ENCODE measurements at places on chromosomes 2 and 18. TPM values are rescaled to one million over a fixed set of nuclear protein-coding genes. Genes with fewer than 3 reads are reported as not detected.

Gene CXCR1
- total RNA-seq: not detected

Gene FBLN7
- total RNA-seq: 49.9 TPM

Gene DHRS9
- 0.71 TPM for total RNA-seq

Gene BUB1
- total RNA-seq: 103 TPM

Gene ANKRD53
- not detected for total RNA-seq

Gene UGT1A7
- not detected for total RNA-seq

Gene C2orf15
- 1.9 TPM for total RNA-seq

Gene CHRNA1
- 0.13 TPM for total RNA-seq

DNA sequence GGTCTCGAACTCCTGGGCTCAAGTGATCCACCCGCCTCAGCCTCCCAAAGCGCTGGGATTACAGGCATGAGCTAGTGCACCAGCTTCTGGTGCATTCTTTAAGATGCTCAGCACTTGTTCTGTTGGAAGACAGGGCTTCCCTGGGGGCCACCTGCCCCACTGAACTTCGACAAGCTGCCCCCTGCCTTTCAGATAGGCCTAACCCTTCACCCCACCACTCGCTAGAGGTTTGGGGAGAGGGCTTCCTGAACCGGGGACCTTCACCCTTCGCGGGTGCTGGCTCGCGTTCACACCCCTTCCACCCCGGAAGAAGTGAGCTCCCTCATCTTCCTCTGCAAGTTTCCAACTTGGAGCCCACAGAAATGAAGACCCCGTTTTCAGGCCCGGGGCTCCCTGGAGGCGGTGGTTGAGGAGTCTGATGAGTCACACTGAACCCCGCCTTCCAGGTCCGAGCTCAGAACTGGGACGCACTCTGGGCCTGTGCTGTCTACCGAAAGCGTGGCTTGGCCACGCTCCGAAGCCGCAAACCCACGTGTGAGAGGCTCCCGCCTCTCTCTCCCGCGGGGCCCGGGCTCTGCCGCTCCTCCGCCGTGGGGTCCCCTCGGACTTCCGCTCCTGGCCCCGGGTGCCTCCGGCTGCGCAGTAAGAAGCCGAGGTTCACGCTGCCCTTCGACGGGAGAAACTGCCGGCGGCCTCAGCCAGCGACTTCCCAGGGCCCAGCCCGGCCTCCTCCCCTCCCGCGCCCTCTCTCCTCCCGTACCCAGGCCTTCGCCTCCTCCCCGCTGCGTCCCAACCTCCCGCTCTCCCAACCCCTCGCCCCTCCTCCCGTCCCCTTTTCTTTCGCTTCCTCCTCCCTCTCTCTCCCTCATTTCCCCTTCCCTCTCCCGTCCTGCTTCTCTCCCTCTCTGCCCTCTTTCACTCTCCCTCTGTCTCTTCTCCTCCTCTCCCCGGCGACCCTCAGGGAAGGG, 47.5 kb upstream of the SP3 start:
- peak; percentile 64 for ATAC-seq
- peaks cover 5% of the 10 kb centered on the region for H3K4me1 ChIP-seq
- peaks cover 7% of the 10 kb centered on the region for H3K27me3 ChIP-seq
- H3K36me3 ChIP-seq: no peaks in the 10 kb centered on the region
- H3K4me3 ChIP-seq: peak overlapping the region; percentile 67

DNA sequence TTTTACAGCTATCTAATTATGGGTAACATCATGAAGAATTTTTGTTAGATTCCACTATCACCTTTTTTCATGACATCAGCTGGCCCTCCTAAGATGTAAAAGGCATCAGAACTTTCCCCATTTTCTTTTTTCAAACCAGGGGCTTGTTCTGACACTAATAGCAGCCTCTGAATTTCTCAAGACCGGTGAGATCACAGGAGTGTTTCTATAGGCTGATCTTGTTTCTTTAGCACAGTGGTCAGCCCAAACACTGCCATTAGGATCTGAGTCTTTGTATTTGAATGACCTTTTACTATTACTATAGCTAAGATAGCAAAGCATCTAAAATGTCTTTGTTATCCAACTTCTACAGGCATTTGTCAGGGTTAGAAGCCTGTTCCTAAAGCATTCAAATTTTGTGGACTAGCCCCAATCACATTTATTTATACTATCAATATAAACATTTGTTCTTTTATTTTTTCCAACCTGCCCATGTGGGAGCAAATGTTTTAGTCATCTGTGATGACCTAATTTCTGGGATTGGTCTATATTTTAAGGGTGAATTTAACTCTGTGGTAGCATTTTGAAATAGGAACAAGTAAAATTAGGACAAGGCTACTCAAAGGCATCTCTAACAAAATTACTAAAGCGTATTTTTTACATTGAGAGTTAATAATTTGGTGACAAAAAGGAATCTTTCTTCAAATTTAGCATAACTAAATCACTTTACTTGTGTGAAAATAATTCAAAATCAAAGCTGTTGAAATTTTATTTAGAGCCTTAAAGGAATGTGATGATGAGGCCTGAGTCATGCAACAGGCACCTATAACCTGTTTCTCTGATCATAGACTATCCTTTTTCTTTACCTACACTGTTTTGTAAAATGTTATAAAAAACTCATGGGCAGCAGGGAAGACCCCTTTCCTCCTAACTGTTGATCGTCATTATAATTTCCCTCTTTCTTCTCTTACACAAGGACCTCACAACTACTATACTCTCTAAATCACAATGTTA, 39.3 kb downstream of the ZAP70 start:
- ATAC-seq: no peak
- peaks cover 29% of the 10 kb centered on the region for H3K36me3 ChIP-seq
- H3K4me1 ChIP-seq: peaks cover under 1% of the 10 kb centered on the region
- no peaks in the 10 kb centered on the region for H3K27me3 ChIP-seq
- no peak overlapping the region for H3K4me3 ChIP-seq

GRCh38 chr2:222307143-222307756, 8.5 kb upstream of the PAX3 start:
- H3K36me3 ChIP-seq: peaks cover 19% of the 10 kb centered on the region
- H3K27ac ChIP-seq: no peak overlapping the region
- H3K27me3 ChIP-seq: peaks cover 83% of the 10 kb centered on the region
- peaks cover 18% of the 10 kb centered on the region for H3K4me1 ChIP-seq

DNA sequence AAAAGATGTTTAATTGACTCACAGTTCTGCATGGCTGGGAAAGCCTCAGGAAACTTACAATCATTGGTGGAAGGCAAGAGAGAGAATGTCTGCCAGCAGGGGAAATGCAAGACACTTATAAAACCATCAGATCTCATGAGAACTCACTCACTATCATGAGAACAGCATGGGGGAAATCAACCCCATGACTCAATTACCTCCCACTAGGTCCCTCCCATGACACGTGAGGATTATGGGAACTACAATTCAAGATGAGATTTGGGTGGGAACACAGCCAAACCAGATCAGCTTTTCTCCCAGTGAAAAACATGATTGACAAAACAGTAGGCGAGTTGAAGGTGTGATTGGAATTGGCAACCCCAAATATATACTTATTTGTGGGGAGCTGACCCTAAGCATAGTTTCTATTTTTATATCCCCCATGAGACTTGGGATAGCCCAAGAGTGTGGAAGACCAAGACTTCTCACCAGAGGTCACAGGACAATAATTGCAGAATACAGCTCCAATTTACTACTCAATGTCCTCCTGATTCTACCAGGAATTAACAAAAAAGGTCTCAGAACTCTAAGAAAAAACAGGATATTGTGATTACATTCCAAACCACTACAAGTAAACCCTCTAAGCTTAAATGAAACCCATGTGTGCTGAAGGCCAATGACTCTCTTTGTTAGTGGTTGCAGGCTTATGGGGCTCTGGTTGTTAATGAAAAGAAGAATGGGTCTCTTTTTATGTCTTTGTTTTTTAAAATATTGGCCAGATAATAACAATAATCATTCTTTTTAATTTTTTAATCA, 96.1 kb upstream of the PIK3C3 start:
- no peak overlapping the region for H3K4me3 ChIP-seq
- no peaks in the 10 kb centered on the region for H3K36me3 ChIP-seq
- peaks cover 8% of the 10 kb centered on the region for H3K27me3 ChIP-seq
- no peak overlapping the region for H3K27ac ChIP-seq
- ATAC-seq: no peak

DNA sequence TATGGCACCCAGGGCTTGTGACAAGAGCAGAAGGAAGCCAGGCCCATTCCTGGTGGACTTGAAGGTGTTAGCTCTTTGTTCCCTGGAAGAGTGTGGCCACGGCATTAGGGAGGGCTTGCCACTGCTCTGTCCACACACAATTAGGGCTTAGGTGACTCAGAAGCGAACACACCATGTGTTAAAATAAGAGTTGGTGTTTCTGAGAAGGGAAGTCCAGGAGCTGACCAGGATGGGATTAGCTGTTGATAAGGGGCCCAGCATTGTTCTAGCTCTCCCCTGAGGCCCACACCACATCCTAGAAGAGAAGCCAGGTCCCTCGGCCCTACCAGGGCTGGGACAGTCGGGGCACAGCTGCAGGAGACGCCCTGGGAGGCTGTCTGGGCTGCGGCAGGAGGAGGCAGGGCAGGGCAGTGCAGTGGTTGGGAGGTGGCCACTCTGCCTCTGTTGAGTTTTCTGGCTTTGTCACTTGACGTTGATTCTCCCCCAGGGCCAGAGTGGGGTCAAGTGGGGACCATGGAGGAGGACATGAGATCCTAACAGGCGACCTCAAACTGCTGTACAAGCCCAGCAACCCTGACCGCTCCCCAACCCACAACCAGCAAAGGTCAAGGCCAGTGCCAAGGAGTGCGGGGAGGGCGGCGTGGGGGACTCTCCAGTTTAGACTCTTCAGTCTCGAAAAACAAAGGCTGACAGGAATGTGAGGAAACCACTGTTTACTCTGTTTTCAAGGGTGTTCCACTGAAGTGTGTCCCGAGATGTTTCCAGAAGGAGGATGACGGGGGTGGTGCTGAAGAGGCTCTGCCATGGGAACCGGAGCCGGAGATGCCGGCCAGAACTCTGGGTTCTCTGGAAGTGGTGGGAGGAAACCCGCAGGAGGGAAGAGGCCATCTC, 16.8 kb downstream of the GNLY start:
- no peaks in the 10 kb centered on the region for H3K36me3 ChIP-seq
- H3K4me3 ChIP-seq: no peak overlapping the region
- peak overlapping the region; percentile 22 for H3K27ac ChIP-seq
- ATAC-seq: no peak

- H3K27me3 ChIP-seq: no peaks in the 10 kb centered on the region
- no peak for ATAC-seq
- H3K4me3 ChIP-seq: no peak overlapping the region
- peaks cover 22% of the 10 kb centered on the region for H3K36me3 ChIP-seq
Observed at GRCh38 chr2:99336804-99337112, 431 bp upstream of the EIF5B start.

DNA sequence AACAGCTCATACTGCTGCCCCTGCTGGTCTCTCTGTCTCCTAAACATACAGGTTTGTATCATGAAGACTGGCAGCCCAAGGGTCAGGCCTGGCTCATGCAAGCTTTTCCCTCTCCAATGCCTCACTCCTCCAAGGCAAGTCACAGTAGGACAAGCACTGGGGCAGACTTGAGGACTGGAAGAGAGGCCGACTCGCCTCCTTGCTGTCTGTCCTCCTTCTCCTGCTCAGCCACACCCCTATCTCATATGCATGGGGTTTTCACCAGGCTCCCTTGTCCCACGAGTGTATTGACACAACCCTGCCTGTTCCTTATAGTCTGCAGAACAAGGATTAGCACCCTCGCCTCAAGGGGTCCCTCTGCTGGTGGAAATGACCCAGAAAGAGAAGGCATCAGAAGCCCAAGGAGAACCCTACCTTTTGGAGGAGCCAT, 223.7 kb downstream of the SOX11 start:
- no peaks in the 10 kb centered on the region for H3K4me1 ChIP-seq
- ATAC-seq: no peak
- H3K27me3 ChIP-seq: no peaks in the 10 kb centered on the region
- H3K27ac ChIP-seq: no peak overlapping the region

- H3K36me3 ChIP-seq: no peaks in the 10 kb centered on the region
- ATAC-seq: no peak
- no peak overlapping the region for H3K27ac ChIP-seq
- H3K27me3 ChIP-seq: peaks cover 7% of the 10 kb centered on the region
Observed at GRCh38 chr2:75098856-75099255, 100.5 kb downstream of the TACR1 start.

GRCh38 chr18:60347526-60348045, 25.0 kb downstream of the MC4R start:
- H3K4me1 ChIP-seq: no peaks in the 10 kb centered on the region
- no peaks in the 10 kb centered on the region for H3K36me3 ChIP-seq
- no peak overlapping the region for H3K27ac ChIP-seq
- ATAC-seq: no peak
- no peaks in the 10 kb centered on the region for H3K27me3 ChIP-seq

DNA sequence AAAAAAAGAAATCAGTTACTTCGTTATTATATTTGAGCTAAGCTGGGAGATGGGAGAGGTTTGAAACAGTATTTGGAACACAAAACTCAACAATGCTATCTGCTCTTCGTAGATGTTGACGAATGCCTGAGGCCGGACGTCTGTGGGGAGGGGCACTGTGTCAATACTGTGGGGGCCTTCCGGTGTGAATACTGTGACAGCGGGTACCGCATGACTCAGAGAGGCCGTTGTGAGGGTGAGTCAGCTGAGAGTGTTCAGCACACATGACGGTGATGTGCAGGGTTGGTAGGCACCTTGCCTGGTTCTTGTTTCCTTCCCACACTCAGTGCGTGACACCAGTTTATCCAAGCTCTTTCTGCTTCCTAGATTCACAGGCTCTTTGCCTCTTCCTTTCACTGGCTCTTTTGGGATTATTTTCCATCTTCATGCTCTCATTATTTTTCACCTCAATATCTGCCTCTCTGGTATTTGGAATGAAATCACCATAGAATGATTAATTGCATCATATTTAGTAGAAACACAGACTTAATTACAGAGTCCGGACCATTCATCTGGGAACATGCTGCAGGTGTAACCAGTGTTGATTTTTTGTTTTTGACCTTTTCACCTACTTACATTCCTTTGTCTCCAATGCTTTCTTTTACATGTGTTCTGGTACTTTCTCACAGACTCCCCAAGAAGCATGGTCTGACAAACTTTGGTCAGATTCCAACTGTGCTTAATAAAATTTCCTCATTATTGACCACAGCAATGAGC, 200.6 kb upstream of the RASGRP3 start:
- H3K27ac ChIP-seq: peak overlapping the region; percentile 85
- no peaks in the 10 kb centered on the region for H3K27me3 ChIP-seq
- peak overlapping the region; percentile 42 for H3K4me3 ChIP-seq
- H3K36me3 ChIP-seq: no peaks in the 10 kb centered on the region
- H3K4me1 ChIP-seq: peaks cover 10% of the 10 kb centered on the region

- H3K4me3 ChIP-seq: no peak overlapping the region
- no peaks in the 10 kb centered on the region for H3K27me3 ChIP-seq
- no peak overlapping the region for H3K27ac ChIP-seq
Observed at GRCh38 chr2:155690785-155691184, 641.7 kb downstream of the NR4A2 start.

DNA sequence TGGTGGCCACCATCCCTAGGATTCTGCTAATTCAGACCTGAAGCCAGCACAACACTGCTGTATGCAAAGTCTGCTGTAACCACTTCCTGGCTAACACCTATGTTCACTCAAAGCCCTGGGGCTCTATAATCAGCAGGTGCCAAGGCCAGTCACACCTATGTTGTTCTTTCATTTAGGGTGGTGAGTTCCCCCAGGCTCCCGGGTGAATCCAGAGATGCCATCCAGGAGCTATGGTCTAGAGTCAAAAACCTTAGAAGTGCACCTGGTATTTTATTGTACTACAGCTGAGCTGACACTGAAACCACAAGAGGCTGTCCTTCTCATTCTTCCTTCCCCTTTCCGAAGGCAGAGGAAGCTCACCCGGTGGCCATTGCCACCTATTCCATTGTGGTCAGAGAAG, 46.2 kb upstream of the CCDC141 start:
- H3K4me1 ChIP-seq: no peaks in the 10 kb centered on the region
- peaks cover 5% of the 10 kb centered on the region for H3K27me3 ChIP-seq
- no peak overlapping the region for H3K27ac ChIP-seq
- ATAC-seq: peak; percentile 45
- H3K4me3 ChIP-seq: no peak overlapping the region

- no peaks in the 10 kb centered on the region for H3K27me3 ChIP-seq
- peak; percentile 34 for ATAC-seq
- H3K36me3 ChIP-seq: peaks cover 7% of the 10 kb centered on the region
- no peaks in the 10 kb centered on the region for H3K4me1 ChIP-seq
Observed at GRCh38 chr2:206572725-206573124, 69.6 kb upstream of the FAM237A start.
